ENCODE measurements at places on chromosomes 11 and 22.
A peak's percentile ranks its signal among the peaks of the same experiment; 100 is the strongest.

DNA sequence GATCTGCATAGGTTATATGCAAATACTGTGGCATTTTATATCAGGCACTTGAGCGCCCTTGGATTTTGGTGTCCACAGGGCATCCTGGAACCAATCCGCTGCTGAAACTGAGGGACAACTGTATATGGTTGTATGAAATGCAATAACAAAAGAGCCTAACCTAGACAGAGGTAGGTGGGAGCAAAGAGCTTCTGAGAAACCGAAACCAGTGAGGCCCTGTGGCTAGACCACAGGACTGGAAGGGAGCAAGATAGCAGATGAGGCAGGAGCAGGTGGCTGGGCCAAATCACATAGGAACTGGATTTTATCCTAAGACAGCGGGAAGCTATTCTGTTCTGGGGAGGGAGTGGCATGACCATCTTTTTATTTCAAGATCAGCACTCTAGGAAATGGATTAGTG is 30.1 kb downstream of the RCN1 start:
- DNase-seq, result no peak

DNA sequence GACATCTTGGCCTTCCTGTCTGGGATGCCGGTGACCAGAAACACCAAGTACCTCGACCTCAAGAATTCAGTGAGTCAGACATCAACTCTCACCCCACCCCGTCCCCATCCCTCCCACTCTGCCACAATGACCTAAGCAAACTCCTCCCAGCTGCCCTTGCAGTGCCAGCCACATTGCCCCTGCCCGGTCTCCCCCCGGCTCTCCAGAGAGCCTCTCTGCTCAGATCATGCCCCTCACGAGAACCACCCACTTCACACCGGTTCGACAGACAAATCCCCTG is 23.6 kb upstream of the MYRF start:
- peak; percentile 11 for DNase-seq

GRCh38 chr11:82858556-82859091 is 41.6 kb downstream of the PRCP start:
- no peak for DNase-seq

GRCh38 chr11:73249853-73250783 is 22.0 kb upstream of the P2RY6 start:
- peak; percentile 16 for DNase-seq
